ENCODE measurements at places on chromosomes 5 and 9.

- DNase-seq = no peak
Observed at GRCh38 chr5:43156388-43156787, 35.6 kb upstream of the NIM1K start.

GRCh38 chr5:13133951-13134350 lies 810.5 kb downstream of the DNAH5 start:
- no peak for DNase-seq

DNA sequence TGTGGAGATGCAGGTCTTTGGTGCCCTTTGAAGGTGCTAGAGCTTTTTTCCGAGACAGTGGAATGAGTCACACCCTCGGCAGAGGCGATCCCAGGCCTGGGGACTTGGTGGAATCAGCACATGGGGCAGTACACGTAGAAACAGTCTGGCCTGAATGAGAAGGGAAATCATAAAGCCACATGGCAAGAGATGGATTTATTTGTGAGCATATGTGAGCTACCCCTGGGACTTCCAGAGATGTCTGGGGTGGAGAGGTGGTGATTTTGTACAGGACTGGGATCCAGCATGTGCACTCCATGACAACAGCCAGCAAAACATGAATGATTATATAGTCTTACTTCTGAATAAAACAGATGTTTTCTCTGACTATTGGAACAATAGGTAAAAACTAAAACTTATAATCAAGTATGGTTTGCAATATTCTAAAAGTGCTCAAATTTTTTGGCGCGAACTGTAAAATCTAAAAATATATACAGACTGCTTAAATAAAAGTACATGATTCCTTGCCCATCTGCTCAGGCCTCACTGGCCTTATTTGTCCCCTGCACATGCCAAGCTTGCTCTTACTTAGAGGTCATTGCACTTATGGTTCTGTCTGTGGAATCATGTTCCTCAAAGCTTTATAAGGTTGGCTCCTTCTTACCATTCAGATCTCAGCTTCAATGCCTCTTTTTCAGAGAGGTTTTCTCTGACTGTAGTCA lies 54.7 kb upstream of the SMARCA2 start:
- no peak for DNase-seq

- DNase-seq = no peak
Observed at GRCh38 chr5:172102218-172102870, 85.7 kb downstream of the STK10 start.

- DNase-seq = no peak
Observed at GRCh38 chr9:74642376-74642775, 145.2 kb downstream of the RORB start.
